Activated T-cell treated with anti-CD3 and anti-CD28 coated beads for 48 hours (primary cell): ENCODE measurements at places on chromosomes 2 and 18.

GRCh38 chr18:54813305-54813704, 15.0 kb upstream of the RAB27B start:
- no peak for DNase-seq

DNA sequence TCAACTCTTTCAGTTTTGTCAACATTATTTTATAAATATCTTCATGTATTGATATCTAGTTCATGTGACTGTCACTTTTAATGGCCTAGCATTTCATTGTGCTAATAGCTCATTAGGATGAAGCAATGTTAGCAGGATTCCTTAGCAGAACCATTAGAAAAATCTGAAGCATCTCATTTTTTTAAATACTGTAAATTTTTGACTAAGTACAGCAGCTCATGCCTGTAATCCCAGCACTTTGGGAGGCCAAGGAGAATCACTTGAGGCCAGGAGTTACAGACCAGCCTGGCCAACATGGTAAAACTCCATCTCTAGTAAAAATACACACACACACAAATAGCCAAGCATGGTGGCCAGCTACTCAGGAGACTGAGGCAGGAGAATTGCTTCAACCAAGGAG, 15.6 kb upstream of the ANTXR1 start:
- no peak for DNase-seq

GRCh38 chr18:79239631-79240030, 156.1 kb upstream of the NFATC1 start:
- no peak for DNase-seq

DNA sequence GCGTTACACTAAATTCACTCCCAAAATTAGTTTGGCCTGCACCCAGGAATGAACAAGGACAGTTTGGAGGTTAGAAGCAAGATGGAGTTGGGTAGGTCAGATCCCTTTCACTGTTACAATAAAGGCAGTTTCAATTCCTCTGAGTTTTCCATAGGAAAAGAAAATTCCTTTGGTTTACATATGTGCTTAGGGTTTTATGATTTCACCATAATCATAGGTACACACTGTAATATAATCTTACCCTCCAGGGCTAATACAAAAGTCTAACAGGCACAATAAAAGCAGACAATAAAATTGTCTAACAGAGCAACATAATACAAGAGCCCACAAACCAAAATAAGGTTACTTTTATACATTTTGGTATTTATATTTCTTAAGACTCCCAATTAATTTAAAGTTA, 391.5 kb upstream of the KCNJ3 start:
- no peak for DNase-seq

DNA sequence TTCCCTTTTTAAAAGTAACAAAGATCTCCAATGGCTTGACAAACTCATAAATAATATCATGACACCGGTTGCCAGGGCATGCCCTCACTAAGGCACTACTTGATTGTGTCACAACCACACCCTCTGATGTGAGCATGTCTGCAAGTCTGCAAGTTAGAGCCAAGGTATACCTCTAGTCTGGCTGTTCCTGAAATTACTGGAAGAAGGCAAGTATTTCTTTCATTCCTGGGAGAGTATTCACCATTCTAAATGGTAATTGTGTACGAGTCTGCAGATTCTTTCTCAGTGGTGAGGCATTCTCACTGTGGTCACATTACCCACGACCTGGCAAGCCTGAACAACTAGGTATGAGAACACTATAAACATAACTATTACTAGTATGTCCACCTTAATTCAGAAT, 25.7 kb upstream of the RNU4ATAC start:
- no peak for DNase-seq

DNA sequence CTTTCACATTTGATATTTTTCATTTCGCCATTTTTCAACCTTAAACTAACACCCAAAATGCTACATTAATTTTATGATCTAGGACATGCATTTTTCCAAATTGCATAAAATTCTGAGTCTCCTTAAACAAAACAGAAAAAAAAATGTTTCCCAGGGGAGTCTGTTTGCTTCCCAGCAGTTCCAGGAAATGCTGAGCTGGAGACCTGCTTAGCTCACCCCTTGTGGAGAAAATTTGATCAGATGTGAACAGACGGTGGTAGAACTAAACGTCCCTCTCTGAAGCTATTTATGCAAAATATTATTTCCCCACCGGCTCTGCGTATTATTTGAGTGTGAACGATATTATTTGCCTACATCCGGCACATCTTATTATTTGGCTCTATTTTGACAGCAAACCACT, 74.9 kb upstream of the AGAP1 start:
- no peak for DNase-seq

GRCh38 chr2:36797324-36798070, 101.0 kb downstream of the VIT start:
- DNase-seq: no peak

DNA sequence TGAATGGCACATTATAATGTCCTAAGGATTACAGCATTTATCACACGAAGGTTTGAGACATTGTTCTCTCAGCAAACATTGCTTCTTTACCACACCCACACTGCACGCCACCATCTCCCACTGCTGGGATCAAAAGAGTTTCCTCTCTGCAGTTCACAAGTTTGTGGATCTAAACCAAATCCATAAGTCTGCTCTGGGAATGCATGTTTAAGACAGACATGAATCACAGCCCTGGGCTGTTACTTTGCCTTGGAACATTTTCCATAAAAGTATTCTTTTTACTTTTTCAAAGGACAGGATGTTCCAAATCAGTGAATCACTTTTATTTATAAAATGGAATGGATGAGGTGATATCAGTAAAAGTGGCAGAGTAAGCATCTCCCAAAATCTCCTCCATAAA, 36.1 kb downstream of the STPG4 start:
- DNase-seq: no peak

- DNase-seq: no peak
These were observed 69.6 kb upstream of the GYPC start for GRCh38 chr2:126586317-126586716.

- DNase-seq: no peak
These were observed 1.5 kb upstream of the MPPE1 start for GRCh38 chr18:11909591-11910026.

DNA sequence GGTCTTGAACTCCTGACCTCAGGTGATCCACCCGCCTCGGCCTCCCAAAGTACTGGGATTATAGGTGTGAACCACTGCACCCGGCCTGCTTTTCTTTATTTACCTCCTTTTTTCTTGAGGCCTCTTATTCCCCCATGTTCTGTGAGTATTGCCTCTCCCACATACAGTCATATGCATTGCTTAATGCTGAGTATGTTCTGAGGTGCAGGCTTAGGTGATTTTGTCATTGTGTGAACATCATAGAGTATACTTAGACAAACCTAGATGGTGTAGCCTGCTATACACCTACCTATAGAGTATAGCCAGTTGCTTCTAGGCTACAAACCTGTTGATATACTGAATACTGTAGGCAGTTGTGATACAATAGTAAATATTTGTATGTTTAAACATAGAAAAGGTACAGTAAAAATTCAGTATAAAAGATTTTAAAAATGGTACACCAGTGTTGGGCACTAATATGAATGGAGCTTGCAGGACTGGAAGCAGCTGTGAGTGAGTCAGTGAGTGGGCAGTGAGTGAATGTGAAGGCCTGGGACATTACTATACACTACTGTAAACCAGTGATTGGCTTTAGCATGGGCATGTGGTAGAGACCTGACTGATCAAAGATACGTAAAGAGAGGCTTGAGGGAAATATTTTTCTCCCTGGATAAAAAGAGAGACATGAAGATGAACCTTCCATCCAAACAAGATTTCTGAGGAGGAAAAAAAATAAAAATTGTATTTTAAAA, 17.6 kb downstream of the SLC39A10 start:
- DNase-seq: no peak

- DNase-seq: no peak
These were observed 19.4 kb downstream of the KLHL29 start for GRCh38 chr2:23404426-23404825.

GRCh38 chr2:161381546-161381945, 34.6 kb upstream of the TBR1 start:
- DNase-seq: no peak

GRCh38 chr2:75007819-75008218, 49.4 kb downstream of the POLE4 start:
- DNase-seq: no peak

GRCh38 chr2:39640107-39640506, 25.6 kb upstream of the TMEM178A start:
- DNase-seq: no peak

- DNase-seq: no peak
These were observed 84.5 kb upstream of the MAPRE2 start for GRCh38 chr18:34956663-34957062.
